ENCODE measurements at places on chromosomes 7 and 10.

- peak; percentile 11 for DNase-seq
Measured at GRCh38 chr7:494259-494687, 25.4 kb downstream of the PDGFA start.

DNA sequence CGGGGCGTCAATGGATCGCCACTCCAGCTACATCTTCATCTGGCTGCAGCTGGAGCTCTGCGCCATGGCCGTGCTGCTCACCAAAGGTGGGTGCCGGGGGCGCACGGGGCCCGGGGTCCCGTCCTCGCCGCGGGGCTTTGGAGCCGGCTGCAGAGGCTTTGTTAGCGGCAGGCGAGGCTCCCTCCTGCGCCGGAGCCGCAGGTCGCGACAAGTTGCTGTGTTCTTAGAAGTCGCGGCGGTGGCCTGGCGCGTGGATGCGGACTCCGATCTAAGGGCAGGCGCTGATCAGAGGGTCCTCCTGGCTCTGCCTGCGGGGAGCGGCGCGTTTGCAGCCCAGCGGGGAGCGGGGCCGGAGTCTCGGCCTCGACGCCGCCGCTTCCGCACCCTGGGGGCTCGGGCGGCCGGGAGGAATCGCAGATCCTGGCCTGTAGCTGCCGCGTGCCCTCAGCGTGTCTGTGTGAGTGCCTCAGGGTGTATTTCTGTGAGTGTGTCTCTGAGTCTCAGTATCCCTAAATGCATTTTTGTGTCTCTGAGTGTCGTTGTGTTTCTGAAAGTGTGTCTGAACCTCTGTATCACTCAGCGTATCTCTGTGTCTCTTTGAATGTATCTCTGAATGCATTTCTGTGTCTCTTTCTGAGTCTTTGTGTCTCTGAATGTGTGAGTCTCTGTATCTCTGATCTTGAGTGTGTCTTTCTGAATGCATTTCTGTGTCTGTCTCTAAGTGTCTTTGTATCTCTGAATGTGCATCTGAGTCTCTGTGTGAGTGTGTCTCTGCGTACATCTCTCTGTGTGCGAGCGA, 766 bp downstream of the BAMBI start:
- peak; percentile 41 for DNase-seq

DNA sequence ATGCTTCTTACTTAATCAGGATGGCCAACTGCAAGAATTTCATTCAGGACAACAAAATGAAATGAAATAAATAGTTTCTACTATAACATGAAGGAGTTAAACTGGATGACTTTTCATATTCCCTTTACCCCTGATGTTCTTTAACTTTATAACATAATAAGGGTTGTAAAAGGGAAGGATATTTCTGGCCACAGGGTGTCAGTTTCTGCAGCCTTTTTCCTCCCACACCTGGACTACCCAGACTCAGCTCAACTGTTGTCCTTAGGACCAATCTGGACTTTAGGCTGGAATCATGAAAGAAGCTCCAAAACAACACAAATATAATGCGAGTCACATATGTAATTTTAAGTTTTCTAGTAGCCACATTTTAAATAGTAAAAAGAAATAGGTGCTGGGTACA, 43.4 kb downstream of the PRPS1L1 start:
- no peak for DNase-seq

DNA sequence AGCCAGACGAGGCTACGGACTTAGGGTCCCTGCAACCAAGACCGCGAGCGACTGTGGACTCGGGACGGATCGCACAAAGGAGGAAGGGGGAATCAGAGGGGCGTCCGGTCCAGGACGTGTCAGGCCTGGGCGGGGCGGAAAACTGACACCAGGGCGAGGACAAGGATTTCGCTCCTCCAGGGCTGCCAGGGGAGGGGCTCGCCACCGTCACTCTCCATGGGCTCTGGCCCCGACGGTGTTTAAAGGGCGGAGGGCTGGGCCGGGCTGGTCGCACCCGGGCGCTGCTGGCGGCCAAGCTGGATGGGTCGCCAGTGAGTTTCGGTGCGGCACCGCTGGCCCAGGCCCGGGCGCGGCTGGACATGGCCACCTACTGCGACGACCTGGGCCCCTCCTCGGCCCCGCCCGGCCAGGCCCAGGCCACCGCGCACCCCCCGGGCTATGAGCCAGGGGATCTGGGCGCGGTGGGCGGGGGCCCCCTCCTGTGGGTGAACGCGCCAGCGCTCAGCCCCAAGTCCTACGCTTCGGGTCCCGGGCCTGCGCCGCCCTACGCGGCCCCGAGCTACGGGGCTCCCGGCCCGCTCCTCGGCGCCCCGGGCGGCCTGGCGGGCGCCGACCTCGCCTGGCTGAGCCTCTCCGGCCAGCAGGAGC, at the start of gene FOXI2:
FOXI2 (plus strand) TSS at position 271 of the 648 bp plus-strand sequence; CDS start at position 360, 89 bp downstream.
- DNase-seq: peak; percentile 81

All from WTC11 (cell line).